ENCODE measurements at places on chromosomes 11 and 22. TPM values are rescaled to one million over a fixed set of nuclear protein-coding genes. Genes with fewer than 3 reads are reported as not detected.

GRCh38 chr11:133162227-133162626 lies 370.1 kb downstream of the OPCML start:
- no peak for DNase-seq

GRCh38 chr11:131481971-131482370 lies 111.6 kb downstream of the NTM start:
- DNase-seq, result no peak

Gene TRIM49B
- total RNA-seq, result not detected

- no peak for DNase-seq
Observed at GRCh38 chr11:125978778-125979407, 33.0 kb downstream of the VSIG10L2 start.

- no peak for DNase-seq
Observed at GRCh38 chr22:42343531-42344081, 73.2 kb upstream of the TCF20 start.

Gene MYEOV
- total RNA-seq, result 130 TPM

- DNase-seq, result no peak
Observed at GRCh38 chr22:19807914-19808872, 46.5 kb downstream of the GNB1L start.

Gene MS4A8
- total RNA-seq, result not detected

Gene OR52I2
- total RNA-seq, result not detected

Gene MFRP
- not detected for total RNA-seq

- no peak for DNase-seq
Observed at GRCh38 chr11:28961726-28962125, 853.5 kb downstream of the METTL15 start.

DNA sequence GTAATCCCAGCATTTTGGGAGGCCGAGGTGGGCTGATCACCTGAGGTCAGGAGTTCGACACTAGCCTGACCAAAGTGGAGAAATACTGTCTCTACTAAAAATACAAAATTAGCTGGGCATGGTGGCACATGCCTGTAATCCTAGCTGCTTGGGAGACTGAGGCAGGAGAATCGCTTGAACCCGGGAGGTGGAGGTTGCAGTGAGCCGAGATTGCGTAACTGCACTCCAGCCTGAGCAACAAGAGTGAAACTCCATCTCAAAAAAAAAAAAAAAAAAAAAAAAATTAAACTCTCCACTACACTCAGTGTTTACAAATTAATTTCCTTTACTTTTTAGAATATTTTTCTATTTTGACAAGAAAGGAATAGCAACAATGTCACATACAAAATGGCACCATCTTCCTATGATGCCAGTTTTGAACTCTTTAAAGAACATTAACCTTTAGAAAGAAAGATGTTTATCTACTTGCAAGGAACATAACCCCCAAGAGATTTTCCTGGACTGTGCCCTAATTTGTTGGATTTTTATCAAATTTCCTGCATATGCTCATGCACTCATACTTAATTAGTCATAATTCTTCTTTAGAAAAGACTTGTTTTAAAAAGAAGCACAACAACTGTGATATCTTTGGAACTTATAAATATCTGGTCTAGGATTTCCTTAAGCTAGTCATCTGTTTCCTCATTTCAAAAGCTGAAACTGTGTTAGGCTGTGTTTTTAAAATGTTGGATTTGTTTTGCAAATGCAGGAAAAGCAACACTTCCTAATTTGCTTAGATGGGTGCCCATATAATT lies 22.6 kb upstream of the HIPK3 start:
- no peak for DNase-seq

Gene PRRG4
- total RNA-seq, result 3.1 TPM

- no peak for DNase-seq
Observed at GRCh38 chr11:27868709-27869108, 168.5 kb upstream of the BDNF start.

GRCh38 chr11:79100093-79100910 lies 340.5 kb downstream of the TENM4 start:
- DNase-seq, result peak; percentile 61

DNA sequence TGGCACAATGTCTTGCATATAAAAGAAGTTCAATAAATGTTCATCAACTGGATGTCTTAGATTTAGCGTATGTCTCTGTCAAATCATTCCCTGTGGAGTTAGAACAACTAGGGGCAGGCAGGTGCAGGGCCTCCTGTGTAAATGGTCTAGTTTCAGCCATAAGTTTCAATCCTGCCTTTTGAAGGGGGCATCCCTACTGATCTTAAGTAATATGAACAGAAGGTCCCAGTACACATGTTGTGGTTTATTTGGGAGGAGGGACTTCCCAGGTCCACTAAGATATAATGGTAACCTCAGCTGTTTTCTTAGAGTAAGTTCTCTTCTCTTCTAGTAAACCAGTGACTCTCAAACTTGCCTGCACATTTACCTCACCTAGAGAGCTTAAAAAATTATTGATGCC lies 19.8 kb downstream of the TTC12 start:
- DNase-seq, result no peak

Gene DESI1
- total RNA-seq, result 15.8 TPM

GRCh38 chr11:1875093-1875850 lies 16.4 kb downstream of the PRR33 start:
- DNase-seq, result no peak

- DNase-seq, result no peak
Observed at GRCh38 chr11:128343135-128343514, 244.2 kb downstream of the ETS1 start.

GRCh38 chr11:75508051-75508561 lies 17.6 kb downstream of the GDPD5 start:
- DNase-seq, result no peak

- DNase-seq, result no peak
Observed at GRCh38 chr22:38236786-38237185, 35.0 kb downstream of the MAFF start.
